Lung (tissue), 17 donors: ENCODE measurements at places on chromosomes 16 and 17.

- no peak for DNase-seq
These were observed 2.5 kb downstream of the EIF1 start for GRCh38 chr17:41691031-41691777.

- DNase-seq: no peak
These were observed 33.3 kb downstream of the RPH3AL start for GRCh38 chr17:319266-319665.

DNA sequence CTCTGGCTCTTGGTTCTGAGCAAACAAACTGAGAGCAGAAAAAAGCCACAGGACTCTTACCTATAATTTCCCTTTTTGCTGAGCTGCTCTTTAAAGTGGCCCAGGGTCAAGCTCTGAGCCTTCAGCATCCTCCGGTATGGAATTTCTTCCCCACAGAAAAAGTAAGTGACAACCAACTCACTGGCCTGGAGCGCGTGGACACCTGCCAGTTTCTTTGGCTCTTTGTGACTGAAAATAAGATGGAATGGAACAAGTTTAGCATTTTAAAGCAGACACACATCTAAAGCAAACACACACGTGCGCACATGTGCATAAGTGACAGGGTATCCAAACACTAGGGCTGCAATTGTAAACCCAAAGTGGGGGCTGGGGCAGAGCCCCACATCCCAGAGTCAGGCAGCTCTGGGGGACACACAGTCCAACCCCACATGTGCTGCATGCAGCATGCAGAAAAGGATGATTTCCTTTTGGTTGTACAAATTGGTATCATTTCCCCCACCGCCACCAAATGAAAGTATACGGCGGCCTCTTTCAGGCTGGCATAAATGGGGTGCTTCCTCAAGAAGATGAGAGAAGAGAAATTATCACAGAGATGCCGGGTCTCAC is 27.5 kb downstream of the AXIN2 start:
- DNase-seq: peak; percentile 25

- DNase-seq: no peak
These were observed 2.0 kb downstream of the RNF112 start for GRCh38 chr17:19412984-19413383.

DNA sequence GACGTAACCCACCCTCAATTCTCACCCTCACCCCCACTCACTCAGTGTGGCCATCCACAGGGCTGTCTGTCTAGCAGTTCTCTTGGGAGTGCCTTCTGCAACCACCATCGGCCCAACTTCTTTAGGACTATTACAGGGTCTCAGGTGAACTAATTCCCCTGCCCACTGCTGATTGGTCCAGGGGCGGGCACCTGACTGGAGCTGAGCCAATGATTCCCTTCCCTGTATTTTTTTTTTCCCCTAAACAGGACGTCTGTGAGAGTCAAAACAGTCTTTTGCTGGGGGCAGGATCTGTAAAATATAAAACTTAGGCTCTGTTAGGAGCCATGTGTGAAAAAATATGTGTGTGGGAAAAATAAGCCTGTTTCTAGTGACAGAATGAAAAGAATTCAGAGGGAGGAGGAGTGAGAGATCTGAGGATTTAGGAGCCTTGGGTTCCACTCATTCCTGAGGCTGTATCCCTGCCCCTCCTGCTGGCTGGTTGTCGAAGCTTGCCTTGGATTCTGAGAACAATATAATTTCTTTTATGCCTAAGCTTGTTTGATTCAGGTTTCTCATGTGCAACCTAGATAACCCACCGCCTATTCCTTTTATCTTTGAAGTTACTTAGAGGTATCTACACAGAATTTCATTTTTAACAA is 115.0 kb downstream of the SPACA3 start:
- peak; percentile 21 for DNase-seq

GRCh38 chr17:35496451-35497290 is 40.8 kb downstream of the SLFN12L start:
- no peak for DNase-seq

DNA sequence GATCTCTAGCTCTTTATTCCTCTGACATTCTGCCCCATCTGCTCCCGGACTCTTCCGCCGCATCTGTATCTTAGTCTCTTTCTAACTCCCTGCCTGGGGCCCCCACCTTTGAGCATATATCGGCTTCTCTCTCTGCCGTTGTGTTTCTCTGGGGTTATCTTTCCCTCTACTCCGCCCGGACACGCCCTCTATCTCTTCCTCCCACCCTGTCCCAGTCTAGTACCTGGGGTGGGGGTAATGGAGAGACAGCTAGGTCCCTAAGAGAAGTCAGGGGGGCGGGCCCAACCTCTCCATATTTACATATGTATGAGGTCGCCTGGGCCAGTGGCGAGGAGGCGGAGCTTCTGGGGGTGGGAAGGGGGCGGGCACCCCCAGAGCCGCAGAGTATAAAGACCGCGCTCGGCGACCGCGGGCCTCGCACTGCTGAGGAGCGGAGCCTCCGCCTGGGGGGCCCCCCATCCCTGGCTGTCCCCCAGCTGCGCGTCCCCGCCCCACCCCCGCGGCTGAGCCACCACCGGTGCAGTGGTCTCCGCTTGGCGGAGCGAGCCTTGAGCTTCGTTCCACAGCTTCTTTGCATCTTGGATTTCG is at the start of gene ATP1B2:
Gene ATP1B2, plus strand, starts transcription at position 418 of the 588 bp plus-strand sequence. CDS start 593 bp downstream, outside the sequence.
- peak; percentile 90 for DNase-seq
